ENCODE measurements at places on chromosomes 3 and 15. TPM values are rescaled to one million over a fixed set of nuclear protein-coding genes. Genes with fewer than 3 reads are reported as not detected.

Gene MEX3B
- total RNA-seq = 0.99 TPM

Gene AMOTL2
- not detected for total RNA-seq

GRCh38 chr15:94105760-94106159 is 125.6 kb upstream of the MCTP2 start:
- DNase-seq = no peak

Gene CDC25A
- total RNA-seq = 23.5 TPM

GRCh38 chr3:182729903-182730674 is 63.2 kb upstream of the ATP11B start:
- DNase-seq = no peak

Gene IL20RB
- total RNA-seq = 1.2 TPM

Gene SPESP1
- 0.23 TPM for total RNA-seq

Gene NMNAT3
- 1.1 TPM for total RNA-seq

- no peak for DNase-seq
Measured at GRCh38 chr3:11304175-11304574, 32.0 kb downstream of the ATG7 start.

Gene GATM
- 2.0 TPM for total RNA-seq

Gene UPK1B
- not detected for total RNA-seq
